ENCODE measurements at places on chromosomes 3 and 15.

- DNase-seq: no peak
These were observed 44.7 kb downstream of the RORA start for GRCh38 chr15:61184431-61184830.

DNA sequence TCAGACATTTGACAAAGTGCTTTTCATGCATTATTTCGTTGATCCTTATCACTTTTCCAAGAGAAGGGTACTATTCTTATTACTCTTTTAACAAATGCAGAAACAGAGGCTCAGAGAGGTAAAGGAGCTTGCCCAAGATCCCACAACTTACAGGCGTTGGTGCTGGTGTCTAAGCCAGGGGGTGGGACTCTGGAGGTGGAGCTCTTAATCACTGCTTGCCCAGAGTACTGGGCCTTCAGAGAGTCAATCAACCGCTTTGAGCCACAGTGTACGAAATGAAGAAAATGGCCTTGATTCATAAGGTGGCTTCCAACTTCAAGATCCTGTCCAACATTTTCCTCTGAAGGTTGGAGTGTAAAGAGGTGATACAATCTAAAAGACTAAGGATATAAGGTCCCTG, 211.5 kb downstream of the NECTIN3 start:
- peak; percentile 12 for DNase-seq

GRCh38 chr3:108894981-108895380, 58.7 kb downstream of the GUCA1C start:
- no peak for DNase-seq

DNA sequence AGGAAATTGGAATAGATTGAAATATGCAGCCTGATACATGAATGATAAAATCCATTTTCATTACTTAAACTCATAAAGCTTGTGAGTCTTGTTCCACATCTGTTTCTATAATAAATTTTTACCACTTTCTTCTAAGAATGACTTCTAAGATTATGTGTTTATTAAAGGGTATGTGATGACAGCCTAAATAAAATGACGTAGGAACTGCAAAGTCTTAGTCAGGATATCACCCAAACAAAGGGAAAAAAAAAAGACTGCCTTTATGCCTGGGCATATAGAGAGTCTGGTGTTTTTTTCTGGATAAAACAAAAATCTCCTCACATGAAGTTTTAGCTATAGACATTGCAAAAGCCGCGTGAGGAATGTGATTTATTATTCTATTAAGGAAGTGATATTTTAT, 844.0 kb downstream of the DIPK2A start:
- DNase-seq: no peak

GRCh38 chr3:155462672-155463071, 169.2 kb upstream of the STRIT1 start:
- no peak for DNase-seq
